ENCODE measurements at places on chromosomes 3 and 15.

GRCh38 chr3:194779729-194780224 lies 94.1 kb downstream of the FAM43A start:
- H3K36me3 ChIP-seq, result no peaks in the 10 kb centered on the region
- DNase-seq, result no peak
- no peak overlapping the region for H3K27ac ChIP-seq
- H3K4me1 ChIP-seq, result peaks cover 13% of the 10 kb centered on the region

- peak; percentile 86 for DNase-seq
- no peaks in the 10 kb centered on the region for H3K27me3 ChIP-seq
- H3K36me3 ChIP-seq, result no peaks in the 10 kb centered on the region
- H3K4me1 ChIP-seq, result peaks cover 17% of the 10 kb centered on the region
Measured at GRCh38 chr3:15512166-15512565, 9.3 kb downstream of the COLQ start.

GRCh38 chr3:126354776-126355175 lies 2.4 kb downstream of the KLF15 start:
- H3K27ac ChIP-seq, result peak overlapping the region; percentile 87
- H3K4me1 ChIP-seq, result peaks cover 5% of the 10 kb centered on the region
- peaks cover 10% of the 10 kb centered on the region for H3K36me3 ChIP-seq
- no peak for DNase-seq
- peaks cover 6% of the 10 kb centered on the region for H3K27me3 ChIP-seq
- no peak overlapping the region for H3K4me3 ChIP-seq

DNA sequence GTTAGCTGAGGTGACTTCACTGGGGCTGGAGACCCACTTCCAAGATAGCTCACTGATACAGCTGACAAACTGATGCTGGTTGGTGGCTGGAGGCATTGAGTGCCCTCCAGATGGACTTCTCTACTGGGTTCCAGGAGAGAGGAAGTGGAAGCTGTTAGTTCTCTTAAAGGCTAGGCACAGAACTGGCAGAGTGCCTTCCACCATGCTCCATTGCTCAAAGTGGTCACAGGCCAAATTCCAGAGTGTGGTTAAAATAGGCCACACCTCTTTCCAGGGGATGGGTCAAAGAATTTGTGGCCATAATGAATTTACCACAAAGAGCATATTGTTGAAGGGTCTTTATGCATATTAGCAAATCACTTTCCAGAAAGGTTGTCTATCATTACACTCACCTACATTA lies 74.2 kb downstream of the NMD3 start:
- H3K27me3 ChIP-seq, result no peaks in the 10 kb centered on the region
- no peaks in the 10 kb centered on the region for H3K36me3 ChIP-seq
- DNase-seq, result no peak
- H3K27ac ChIP-seq, result no peak overlapping the region
- H3K4me1 ChIP-seq, result no peaks in the 10 kb centered on the region

GRCh38 chr3:189897406-189897805 lies 223.3 kb downstream of the P3H2 start:
- no peak overlapping the region for H3K27ac ChIP-seq
- H3K36me3 ChIP-seq, result no peaks in the 10 kb centered on the region
- no peak overlapping the region for H3K4me3 ChIP-seq
- DNase-seq, result no peak
